ENCODE measurements at places on chromosomes 1 and 21.

DNA sequence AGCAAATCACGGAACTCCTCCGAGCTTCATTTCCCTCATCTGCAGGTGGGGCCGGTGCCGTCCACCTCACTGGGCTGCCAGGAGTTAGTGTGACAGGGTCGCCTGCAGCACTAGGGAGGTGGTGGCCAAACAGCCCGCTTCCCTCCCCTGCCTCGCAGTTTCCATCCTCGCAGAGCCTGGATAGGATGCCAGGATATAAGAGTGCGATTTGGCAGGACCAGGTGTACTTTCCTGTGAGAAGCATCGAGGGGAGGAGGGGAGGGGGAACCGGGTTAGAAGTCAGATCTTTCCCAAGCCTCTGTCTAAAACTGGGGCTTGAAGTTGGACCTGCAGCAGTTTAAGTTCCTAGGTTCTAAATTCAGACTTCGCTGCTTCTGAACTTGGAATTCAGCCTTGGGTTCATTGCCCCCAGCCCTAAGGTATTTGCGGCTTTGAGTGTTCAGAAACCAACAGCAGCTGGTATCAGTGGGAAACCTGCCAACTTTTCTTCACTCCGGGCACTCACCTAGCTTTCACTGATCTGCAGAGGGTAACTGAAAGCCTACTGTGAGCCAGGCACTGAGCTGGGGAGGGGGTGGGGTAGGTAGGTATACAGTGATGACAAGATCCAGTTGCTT lies 1.7 kb upstream of the JUN start:
- DNase-seq, result peak; percentile 80

DNA sequence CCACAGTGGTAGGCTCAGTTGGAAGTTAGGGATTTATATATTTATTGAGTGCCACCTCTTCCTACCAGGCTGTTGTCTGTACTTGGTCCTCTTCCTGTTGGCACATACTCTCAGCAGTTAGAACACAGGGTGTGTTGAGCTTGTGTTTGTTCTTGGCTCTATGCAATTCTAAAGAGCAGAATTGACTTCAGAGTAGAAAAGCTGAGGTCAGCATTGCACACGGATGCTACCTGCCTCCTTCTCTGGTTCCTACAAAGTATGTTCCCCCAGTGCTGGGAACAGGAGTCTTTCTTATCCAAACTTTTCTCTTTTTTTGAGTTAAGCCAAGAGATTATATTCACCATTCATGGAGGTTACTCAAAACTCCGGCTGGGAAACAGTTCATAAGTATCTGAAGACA lies 16.5 kb upstream of the CD53 start:
- DNase-seq, result no peak

DNA sequence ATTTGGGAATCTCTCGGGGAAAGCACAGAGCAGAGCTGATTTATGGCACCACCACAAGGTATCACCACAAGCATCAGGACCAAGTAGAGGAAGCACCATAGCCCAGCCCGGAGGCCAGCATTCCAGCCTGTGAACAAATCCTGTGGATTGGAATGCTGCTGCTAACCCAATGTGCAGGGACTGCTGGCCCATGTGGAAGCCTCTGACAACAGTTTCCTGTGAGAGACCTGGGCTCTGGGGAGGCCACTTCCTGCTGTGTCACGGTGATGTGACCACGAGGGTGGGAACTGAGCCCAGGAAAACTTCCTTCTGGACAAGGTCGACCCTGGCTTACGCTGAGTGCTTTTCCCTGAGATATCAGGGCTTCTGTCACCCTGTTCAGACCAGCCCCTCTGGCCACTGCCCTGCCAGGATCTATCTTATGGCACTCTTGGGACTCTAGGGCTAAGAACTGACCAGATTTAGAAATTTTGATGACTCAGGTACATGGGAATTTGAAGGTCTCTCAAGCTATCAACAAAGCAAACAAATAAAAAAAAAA lies 88.3 kb upstream of the NGF start:
- DNase-seq, result no peak

DNA sequence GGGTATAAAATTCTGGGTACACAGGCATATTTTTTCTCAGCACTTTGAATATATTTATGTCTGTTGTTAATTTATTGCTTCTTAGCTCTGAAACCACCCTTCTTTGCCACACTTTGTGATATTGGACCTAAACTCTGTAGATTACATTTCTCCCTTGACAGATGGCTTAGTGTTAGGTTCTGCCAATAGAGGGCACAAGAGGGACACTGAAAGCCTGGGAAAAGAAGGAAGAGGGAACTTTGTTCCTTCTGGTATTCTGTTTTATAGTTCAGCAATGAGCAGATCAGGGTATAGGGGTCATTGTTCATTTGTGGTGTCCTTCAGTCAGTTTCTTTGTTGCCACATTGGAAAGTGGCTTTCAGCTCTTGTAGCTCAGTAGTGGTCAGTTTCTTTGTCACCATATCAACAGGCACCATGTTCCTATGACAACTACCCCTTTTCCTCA lies 423.5 kb upstream of the PROX1 start:
- peak; percentile 33 for DNase-seq

DNA sequence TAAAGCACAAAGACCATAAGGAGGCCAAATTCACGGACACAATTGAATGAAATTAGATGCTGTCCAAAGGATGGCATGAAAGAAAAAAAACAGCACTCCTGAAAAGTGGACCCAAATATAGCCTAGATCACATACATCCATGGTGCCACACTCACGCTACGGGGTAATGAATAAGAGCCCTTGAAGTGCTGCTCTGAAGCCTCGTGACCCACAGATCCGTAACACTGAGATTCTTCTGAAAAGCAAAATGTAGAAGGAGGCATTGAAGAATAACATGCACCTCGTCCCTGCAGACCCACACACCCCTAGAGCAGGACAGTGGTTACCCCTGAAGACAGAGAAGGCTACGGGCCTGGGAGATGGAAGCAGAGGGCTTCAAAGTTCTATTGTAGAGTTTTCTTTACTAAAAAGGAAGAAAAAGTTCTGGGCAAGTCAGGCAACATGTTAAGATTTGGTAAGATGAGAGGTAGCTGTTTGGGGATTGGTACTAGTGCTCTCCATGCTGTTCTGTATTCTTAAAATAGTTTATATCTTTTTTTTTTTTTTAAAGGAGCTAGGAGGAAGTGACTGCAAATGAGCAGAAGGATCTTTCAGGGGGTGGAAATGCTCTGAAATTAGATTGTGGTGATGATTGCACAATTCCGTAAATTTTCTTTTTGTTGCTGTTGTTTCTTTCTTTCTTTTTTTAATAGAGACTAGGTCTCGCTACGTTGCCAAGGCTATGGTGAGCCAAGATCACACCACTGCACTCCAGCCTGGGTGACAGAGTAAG lies 4.1 kb upstream of the ITGB2 start:
- DNase-seq, result no peak

GRCh38 chr1:236282425-236282716 lies 613 bp upstream of the ERO1B start:
- DNase-seq, result no peak

- no peak for DNase-seq
Measured at GRCh38 chr1:66933887-66934700, 9.3 kb downstream of the MIER1 start.

DNA sequence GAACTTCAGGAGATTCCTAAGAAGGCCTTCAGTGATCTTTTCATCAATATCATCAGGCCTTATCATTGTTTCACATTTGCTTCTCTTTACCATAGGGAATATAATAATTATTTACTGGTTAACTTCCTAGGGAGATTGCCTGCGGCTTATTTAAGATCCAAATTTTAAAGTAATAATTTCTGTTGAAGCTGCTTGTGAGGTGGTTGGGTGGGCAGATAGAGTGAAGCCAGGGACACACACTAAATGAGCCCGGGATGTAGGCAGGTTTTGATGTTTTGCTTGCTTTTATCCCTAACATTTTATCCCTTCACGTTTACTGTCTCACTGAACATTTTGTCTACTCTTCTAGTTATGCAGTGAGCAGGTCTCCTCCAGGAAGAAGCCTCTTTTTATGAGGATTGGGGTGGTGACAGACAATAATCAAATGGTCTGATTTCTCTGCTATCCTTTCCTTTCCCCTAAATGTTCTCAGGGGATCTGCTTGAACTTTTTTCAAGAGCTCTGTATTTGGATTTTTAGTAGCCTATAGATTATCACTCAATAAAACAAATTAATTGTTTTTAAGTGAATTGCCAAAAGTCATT lies 164.7 kb downstream of the RUNX1 start:
- no peak for DNase-seq
